ENCODE measurements at places on chromosomes 16 and 17. TPM values are rescaled to one million over a fixed set of nuclear protein-coding genes. Genes with fewer than 3 reads are reported as not detected.
A peak's percentile ranks its signal among the peaks of the same experiment; 100 is the strongest.

DNA sequence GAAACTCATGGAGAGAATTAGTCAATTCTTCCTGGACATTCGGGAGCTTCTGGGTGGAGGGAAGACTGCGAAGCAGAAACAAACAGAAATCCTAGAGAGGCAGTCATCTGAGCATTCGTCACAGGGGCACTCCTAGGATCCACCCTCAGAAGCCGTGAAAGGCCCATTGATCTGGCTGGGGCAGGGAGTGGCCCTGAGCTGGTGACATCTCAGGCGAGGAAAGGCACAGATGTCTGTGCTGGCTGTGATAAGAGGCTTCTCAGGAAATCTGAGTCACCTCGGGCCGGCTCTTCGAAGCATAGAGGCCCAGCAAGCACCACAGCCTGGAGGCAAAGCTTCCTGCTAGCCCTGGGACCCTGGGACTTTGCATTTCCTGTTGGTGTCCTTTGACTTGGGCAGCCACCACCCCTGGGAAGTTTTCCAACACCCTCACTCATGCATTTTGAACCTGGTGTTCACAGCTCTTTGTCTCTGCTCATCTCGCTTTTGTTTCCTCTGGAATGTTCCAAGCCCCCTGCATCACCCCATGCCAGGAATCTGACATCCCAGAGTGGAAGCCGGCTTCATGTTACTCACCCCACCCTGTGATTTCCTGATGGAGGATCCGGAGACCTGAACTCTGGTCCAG, 23.3 kb upstream of the CDRT4 start:
- peaks cover 18% of the 10 kb centered on the region for H3K4me1 ChIP-seq
- no peak overlapping the region for H3K4me3 ChIP-seq
- H3K36me3 ChIP-seq, result peaks cover 44% of the 10 kb centered on the region
- DNase-seq, result no peak

- H3K27me3 ChIP-seq, result no peaks in the 10 kb centered on the region
- no peak for DNase-seq
- H3K4me1 ChIP-seq, result peaks cover 20% of the 10 kb centered on the region
- H3K36me3 ChIP-seq, result peaks cover 13% of the 10 kb centered on the region
These were observed 132.7 kb downstream of the CCDC182 start for GRCh38 chr17:57612202-57613071.

DNA sequence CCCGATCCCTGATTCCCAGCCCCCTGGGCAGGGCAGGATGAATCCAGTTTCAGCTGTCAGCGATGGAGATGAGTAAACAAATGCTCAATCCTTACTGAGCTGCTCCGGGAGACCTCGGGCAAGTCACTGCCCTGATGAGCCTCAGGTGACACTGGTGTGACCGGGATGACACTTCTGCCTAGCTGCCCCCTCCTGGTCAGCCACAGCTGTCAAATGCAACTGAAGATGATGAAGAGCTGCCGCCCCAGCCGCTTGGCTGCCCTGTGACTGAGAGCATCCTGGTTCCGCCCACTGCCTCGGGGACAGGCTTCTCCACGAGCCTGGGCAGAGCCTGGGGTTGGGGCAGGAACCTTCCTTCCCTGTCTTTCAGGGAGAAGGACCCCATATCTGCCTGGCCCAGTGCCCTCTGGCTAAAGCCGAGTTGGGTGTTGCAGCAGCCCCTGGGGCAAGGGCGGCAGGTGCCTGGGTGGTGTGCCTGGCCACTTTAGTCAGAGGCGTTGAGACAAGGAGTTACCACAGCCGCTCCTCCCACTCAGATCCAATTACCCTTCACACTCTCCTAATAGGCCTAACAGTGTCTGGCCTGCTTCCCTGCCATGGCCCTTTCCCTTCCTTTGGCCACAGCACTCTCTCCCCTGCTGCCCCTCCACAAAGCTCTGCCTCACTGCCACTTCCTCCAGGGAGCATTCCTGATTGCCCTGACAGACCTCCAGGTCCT, 5.5 kb downstream of the CCL17 start:
- DNase-seq, result no peak
- H3K4me1 ChIP-seq, result peaks cover 6% of the 10 kb centered on the region
- peaks cover 9% of the 10 kb centered on the region for H3K27me3 ChIP-seq
- no peak overlapping the region for H3K4me3 ChIP-seq
- no peaks in the 10 kb centered on the region for H3K36me3 ChIP-seq
- H3K27ac ChIP-seq, result no peak overlapping the region

- no peaks in the 10 kb centered on the region for H3K36me3 ChIP-seq
- H3K27me3 ChIP-seq, result no peaks in the 10 kb centered on the region
- no peak for DNase-seq
- peak overlapping the region; percentile 88 for H3K27ac ChIP-seq
These were observed 434 bp upstream of the CPSF4L start for GRCh38 chr17:73261952-73262675.

DNA sequence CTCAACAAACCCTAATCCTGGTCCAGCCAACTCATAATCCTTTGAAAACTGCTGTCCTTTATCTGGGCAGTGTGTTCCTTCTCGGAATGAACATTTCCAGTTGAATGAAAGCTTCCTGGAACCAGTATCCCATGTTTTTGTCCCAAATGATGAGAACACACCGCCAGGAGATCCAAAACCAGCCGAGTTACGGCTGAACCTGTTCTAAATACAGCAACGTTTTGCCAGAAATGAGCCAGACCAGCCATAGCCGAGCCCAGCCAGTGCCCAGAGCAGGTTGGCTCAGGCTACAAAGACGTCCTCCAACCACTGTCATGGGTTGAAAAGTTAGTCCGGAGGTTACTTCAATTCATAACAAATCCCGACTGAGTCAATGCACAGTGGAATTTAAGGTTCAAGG, 67.6 kb upstream of the FOXF1 start:
- peaks cover 48% of the 10 kb centered on the region for H3K27me3 ChIP-seq
- no peaks in the 10 kb centered on the region for H3K4me1 ChIP-seq
- H3K36me3 ChIP-seq, result peaks cover 3% of the 10 kb centered on the region
- H3K27ac ChIP-seq, result no peak overlapping the region

Gene WNT3
- 47.7 TPM for total RNA-seq

- H3K36me3 ChIP-seq, result peaks cover 6% of the 10 kb centered on the region
- H3K27me3 ChIP-seq, result no peaks in the 10 kb centered on the region
- DNase-seq, result no peak
- H3K4me1 ChIP-seq, result peaks cover 42% of the 10 kb centered on the region
These were observed 52.6 kb downstream of the HIC1 start for GRCh38 chr17:2107506-2107905.

DNA sequence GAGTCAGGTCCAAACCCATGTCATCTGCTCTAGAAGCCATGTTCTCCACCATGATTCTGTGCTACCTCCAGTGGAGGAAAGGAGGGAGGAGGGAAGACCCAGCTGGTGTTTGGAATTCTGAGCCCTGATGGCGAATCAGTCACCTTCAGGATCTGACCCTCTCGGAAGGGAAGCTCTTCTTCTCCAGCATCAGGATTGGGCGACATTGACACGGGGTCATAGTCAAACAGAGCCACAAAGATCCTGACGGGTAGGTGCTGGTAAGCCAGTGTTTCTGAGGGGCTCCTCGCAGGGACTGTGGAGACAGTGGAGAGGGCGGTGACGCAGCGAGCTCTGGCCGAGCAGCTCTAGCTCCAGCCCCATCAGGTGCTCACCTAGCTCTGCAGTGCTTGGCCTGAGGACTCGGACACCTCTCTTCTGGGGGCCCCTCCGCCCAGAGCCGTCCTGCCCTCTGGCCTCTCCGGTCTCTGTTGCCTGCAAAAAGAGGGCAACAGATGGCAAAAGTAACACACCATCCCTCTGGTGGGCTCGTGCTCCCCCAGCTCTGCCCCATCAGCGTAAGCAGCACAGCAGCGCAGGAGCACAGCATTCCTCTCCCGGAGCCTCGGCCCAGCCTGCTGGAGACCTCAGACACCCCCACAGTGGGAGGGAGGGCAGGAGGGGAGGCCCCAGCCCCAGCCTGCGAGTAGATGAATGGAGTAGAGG, 21.0 kb downstream of the TSPOAP1 start:
- H3K27ac ChIP-seq, result peak overlapping the region; percentile 15
- peaks cover 7% of the 10 kb centered on the region for H3K27me3 ChIP-seq
- peaks cover 6% of the 10 kb centered on the region for H3K4me1 ChIP-seq
- H3K36me3 ChIP-seq, result no peaks in the 10 kb centered on the region

Gene FAAP100
- 33.5 TPM for total RNA-seq

GRCh38 chr17:57651996-57652395, 93.1 kb downstream of the CCDC182 start:
- no peak overlapping the region for H3K27ac ChIP-seq
- no peak overlapping the region for H3K4me3 ChIP-seq
- peaks cover 12% of the 10 kb centered on the region for H3K4me1 ChIP-seq
- no peak for DNase-seq
- no peaks in the 10 kb centered on the region for H3K27me3 ChIP-seq
- H3K36me3 ChIP-seq, result peaks cover 28% of the 10 kb centered on the region

DNA sequence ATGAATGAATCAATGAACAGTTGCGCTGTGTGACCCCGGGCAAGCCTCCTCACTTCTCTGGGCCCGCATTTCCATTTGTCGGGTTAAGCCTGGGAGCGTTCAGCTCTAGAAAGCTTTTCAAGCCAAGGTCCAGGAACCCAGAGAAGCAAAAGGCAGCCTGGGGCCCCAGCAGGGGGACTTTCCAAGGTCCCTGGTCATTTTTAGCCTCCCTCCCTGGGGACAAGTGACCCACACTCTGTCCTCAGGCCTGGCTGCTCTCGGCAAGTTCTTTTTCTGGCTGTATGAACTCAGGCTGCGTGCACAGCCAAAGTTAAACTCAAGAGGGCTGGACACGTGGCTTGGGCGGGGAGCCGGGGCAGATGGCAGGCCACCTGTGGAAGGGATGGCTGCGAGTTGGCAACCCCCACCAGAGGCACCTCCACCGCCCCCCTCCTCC, 41.4 kb upstream of the CIBAR2 start:
- no peak overlapping the region for H3K27ac ChIP-seq
- H3K36me3 ChIP-seq, result no peaks in the 10 kb centered on the region
- H3K4me3 ChIP-seq, result no peak overlapping the region
- peaks cover 10% of the 10 kb centered on the region for H3K27me3 ChIP-seq
- DNase-seq, result no peak

- no peak for DNase-seq
- H3K27me3 ChIP-seq, result peaks cover 57% of the 10 kb centered on the region
- H3K27ac ChIP-seq, result peak overlapping the region; percentile 83
These were observed 116.4 kb upstream of the SMURF2 start for GRCh38 chr17:64778240-64779097.

DNA sequence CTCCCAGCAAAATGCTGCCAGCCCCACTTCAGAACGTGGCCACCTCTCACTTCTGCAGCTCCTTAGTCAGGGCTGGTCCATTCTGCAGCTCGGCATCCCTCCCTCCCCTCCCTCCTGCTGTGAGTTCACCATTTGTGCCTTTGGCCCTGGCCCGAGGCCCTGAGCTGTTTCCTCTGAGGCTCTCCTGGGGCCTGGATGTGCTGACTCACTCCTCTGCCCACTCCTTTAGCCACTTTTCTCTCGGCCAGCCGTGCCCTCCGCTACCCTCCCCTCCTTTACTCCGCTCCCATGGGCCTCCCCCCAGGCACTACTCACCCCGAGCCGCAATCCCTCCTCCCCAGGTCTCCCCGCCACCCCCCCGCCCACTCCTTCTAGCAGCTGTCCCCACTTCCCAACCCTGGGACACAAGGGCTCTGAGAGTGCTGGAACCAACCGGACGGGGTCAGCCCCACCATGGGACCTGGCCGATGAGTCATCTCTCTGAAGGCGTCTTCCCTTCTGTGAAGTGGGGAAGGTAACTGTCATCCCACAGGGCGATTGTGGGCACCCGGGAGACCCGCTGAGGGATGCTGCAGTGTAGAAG, 11.5 kb downstream of the KCNG4 start:
- no peak overlapping the region for H3K27ac ChIP-seq
- H3K27me3 ChIP-seq, result peaks cover 6% of the 10 kb centered on the region
- DNase-seq, result no peak
- peaks cover 5% of the 10 kb centered on the region for H3K4me1 ChIP-seq
- no peak overlapping the region for H3K4me3 ChIP-seq

Gene PPY
- total RNA-seq, result 65.9 TPM

Gene TUBG2
- 24.4 TPM for total RNA-seq

DNA sequence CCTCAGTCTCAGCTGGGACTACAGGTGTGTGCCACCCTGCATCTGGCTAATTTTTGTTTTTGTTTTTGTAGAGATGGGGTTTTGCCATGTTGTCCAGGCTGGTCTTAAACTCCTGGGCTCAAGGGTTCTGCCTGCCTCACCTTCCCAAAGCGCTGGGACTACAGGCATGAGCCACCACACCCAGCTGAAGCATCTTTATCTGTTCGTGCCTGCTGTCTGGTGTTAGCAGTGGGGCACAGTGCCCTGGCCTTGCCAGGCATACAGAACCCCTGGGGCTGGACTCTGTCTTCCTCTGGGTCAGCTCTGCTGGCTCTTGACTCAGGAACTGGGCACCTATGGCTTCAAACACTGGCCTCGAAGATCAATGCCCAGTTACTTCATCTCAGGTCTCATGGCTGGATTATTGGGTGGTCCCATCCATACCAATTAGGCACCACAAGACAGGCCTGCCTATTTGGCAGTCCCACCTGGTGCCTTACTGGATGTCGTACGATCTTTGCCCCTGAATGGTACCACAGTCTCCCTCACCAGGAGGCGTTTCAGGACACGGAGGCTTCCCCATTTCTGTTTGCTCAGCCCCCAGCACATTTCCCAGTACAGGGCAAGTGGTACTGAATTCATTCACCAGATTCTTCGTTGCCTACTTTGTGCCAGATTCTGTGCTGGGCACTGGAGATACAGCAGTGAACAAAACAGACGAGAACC, 99.3 kb downstream of the RAB11FIP4 start:
- H3K4me1 ChIP-seq, result peaks cover 35% of the 10 kb centered on the region
- H3K27me3 ChIP-seq, result peaks cover 24% of the 10 kb centered on the region
- H3K4me3 ChIP-seq, result peak overlapping the region; percentile 36
- peak overlapping the region; percentile 58 for H3K27ac ChIP-seq
- DNase-seq, result no peak

- H3K27me3 ChIP-seq, result no peaks in the 10 kb centered on the region
- DNase-seq, result no peak
- no peaks in the 10 kb centered on the region for H3K36me3 ChIP-seq
- H3K27ac ChIP-seq, result no peak overlapping the region
- no peak overlapping the region for H3K4me3 ChIP-seq
- peaks cover 10% of the 10 kb centered on the region for H3K4me1 ChIP-seq
These were observed 73.2 kb downstream of the AIPL1 start for GRCh38 chr17:6361733-6362132.

GRCh38 chr17:74455821-74456220, 10.6 kb upstream of the CD300A start:
- no peaks in the 10 kb centered on the region for H3K36me3 ChIP-seq
- DNase-seq, result no peak
- peaks cover 34% of the 10 kb centered on the region for H3K27me3 ChIP-seq
- H3K27ac ChIP-seq, result no peak overlapping the region
- peaks cover 33% of the 10 kb centered on the region for H3K4me1 ChIP-seq

Gene CTRL
- 1.4 TPM for total RNA-seq

Gene EME2
- 35.9 TPM for total RNA-seq

DNA sequence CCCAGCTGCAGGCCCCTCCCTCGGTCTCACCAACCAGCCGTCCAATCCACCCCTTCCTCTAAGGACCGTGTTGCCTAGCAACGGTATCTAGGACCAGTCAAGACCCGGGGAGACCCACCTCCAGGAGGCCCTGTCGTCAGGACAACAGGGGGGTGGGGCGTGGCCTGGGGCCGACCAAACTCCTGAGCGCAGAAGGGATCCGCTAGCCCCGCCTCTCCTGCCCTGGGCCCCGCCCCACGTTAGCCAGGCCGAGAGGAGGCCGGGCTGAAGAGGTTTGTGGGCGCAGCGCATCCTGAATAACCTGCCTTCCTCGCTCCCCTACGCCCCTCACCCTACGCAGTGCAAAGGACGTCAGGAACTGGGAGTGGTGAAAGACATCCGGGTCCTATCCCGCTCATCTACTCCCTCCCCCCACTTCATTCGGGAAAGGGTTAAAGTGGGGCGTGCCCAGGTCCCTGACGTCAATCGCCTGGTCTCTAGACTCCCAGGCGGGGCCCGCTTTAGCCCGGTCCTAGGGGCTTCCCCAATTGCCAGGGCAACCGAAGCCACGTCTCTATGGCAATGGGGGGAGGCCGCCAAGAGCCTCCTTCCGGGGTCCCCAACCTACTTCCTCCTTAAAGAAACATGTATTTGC, 14.7 kb downstream of the DLG4 start:
- peaks cover 6% of the 10 kb centered on the region for H3K27me3 ChIP-seq
- peak overlapping the region; percentile 86 for H3K4me3 ChIP-seq
- peaks cover 8% of the 10 kb centered on the region for H3K36me3 ChIP-seq
- H3K4me1 ChIP-seq, result peaks cover 39% of the 10 kb centered on the region
- H3K27ac ChIP-seq, result peak overlapping the region; percentile 65

Measured in type B pancreatic cell (in vitro differentiated cells).